ENCODE measurements at places on chromosomes 2 and 18.
A peak's percentile ranks its signal among the peaks of the same experiment; 100 is the strongest.

DNA sequence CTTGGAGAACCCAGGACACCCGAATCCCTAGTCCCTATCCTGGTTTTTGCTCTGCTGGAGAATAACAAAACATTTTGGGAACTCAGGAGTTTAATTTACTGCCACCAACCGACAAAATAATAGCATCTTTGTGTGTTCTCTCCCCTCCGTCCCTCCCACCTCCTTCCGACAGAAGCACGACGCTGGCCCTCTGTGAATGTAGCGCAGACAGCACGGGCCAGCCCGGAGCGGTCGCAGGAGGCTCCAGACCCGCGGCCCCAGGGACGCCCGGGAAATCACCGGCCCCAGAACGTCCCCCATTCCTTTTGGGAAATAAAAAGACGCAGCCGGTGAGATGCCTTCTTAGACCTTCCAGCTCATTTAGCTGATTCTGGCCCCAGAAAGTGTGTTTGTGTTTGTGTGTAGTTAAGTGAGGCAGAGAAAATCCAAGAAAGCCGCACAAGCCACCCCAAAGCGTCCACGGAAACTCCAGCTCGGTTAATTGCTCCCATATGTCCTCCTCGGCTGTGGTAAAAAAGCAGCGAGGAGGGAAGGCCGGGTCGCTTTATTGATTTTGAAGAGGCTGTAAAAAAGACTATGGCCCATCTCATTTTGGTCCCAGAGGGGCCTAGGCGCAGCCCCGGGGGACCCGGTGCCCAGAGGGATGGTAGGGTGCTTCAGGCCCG is 577 bp upstream of the TANC1 start:
- no peak for ATAC-seq

DNA sequence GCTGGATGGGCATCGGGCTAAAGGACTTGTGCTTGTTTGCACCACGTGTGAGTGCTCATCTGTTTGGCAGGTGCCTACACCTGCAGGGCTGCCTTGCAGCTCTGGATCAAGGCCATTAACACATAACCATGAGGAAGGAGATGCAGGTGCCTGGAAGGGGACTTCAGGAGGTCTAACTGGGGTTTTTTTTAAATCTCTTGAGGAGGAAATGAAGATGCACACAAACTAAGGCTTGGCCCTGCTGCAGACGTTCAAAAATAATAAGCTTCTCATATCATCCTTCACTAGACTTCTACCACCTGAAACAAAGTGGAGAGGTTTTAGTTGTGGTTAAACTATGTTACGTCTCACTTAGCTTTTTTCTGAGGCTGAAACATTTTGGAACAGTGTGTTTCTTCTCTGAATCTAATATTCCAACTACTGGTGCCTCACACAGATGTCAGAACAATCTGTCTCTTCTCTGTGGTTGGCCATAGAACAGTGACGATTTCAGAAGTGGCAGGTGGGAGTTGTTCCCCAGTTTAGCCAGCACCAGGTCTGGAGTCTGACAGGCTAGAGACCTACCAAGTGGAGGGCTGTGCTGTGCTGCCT is 36.5 kb downstream of the BCL2L11 start:
- ATAC-seq = peak; percentile 88

DNA sequence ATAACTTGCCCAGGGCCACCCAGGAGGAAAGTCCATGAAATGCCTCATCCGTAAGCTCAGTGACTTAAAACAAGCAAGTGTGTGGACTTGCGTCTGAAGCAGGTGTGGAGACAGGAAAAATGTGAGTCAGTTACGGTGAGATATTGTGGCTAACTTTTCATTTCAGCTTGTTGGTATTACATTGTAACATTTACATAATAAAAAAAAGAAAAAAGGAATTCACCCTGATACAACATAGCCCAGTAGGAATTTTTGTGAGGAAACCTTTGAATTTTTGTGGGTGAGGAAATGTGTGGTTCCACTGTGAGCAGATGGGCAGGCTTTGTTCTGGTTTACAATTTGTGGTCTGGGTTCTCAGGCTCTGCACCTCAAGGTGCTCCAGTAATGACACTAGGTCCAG is 33.7 kb upstream of the LYPD6B start:
- no peak for ATAC-seq

DNA sequence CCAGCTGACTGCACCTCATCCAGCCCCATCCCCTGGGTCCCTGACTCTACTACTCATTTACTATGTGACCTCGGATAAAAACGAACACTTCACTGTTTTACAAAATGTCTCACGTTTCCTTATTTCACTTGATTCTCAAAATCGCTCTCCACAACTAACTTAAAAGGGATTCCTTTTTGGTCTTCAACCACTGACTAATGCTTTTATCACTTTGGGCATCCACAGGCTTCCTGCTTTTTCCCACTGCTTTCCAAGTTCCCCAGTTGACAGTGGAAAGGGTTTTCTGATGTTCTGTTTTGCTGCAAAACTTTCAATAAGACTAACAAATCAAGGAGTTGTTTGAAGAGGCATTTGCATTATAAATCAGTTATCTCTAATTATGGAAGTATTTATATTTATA is 24.1 kb downstream of the EIF2AK3 start:
- no peak for ATAC-seq

DNA sequence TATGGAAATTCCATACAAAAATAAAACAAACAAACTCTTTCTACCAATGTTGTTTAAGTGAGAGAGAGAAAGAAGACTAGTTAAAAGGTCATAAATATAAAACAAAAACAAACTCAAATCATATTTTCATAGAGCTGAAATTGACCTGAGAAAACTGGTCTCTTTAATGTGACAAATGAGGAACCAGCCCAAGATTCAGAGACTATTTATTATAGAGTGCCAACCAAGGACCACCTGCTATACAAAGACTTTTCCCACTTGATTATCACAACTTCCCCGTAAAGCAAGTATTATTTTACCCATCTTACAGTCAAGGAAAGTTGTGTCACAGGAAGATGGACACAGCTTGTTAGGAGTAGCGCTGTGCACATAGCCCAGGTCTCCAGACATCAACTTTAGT is 13.3 kb downstream of the ANKRD44 start:
- ATAC-seq = peak; percentile 59

DNA sequence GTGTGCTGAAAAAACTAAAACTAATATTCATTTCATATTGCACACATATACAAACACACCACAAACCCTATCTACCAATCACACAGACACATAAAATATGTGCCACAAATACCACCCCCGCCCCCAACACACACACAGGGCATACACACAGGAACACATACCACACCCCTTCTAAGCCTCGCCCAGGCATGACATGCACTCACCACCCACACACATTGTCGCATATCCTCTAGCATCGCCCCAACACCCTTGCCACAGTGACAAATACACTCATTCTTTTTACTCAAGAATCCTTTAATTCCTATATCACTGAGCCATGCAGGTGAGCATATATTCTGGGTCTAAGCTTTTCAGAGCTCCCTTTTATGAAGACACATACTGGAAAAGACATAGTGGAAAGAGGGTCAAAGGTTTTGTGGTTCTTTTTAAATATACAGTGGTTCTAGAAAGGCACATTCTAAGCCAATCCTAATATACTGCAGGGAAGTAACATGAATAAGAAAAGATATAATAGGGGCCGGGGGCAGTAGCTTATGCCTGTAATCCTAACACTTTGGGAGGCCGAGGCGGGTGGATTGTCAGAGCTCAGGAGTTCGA is 24.5 kb upstream of the LCLAT1 start:
- ATAC-seq = peak; percentile 98

- peak; percentile 81 for ATAC-seq
Observed at GRCh38 chr2:102664471-102664909, 45.1 kb downstream of the SLC9A2 start.

GRCh38 chr2:137221797-137222492 is 456.6 kb downstream of the THSD7B start:
- ATAC-seq = no peak

DNA sequence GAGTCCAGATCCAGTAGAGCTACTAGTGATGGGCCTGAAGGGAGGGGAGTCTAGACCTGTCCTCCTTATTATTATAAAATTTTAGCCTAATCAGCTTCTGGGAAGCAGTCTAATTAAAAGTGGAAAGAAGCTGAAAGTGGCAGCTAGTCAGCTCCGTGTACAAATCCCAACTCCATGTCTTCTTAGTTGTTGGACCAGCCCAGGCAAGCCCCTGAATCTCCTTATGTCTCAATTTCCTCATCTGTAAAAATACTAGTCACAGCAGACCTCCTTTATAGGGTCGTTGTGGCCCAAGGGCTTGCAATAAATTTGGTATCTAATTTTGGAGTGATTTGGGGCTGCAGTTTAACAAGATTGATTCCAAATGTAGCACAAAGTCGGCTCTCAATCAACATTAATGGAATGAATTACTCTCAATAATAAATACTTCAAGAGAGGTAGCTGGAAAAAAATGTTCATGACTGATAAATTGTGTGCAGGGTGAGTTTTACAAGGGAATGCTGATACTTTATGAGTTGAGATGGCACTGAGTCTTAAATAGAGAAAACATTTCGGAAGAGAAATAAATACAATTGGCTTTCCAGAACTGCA is 118.3 kb upstream of the NDUFV2 start:
- no peak for ATAC-seq

- no peak for ATAC-seq
Observed at GRCh38 chr2:192655916-192656315, 461.2 kb upstream of the TMEFF2 start.

DNA sequence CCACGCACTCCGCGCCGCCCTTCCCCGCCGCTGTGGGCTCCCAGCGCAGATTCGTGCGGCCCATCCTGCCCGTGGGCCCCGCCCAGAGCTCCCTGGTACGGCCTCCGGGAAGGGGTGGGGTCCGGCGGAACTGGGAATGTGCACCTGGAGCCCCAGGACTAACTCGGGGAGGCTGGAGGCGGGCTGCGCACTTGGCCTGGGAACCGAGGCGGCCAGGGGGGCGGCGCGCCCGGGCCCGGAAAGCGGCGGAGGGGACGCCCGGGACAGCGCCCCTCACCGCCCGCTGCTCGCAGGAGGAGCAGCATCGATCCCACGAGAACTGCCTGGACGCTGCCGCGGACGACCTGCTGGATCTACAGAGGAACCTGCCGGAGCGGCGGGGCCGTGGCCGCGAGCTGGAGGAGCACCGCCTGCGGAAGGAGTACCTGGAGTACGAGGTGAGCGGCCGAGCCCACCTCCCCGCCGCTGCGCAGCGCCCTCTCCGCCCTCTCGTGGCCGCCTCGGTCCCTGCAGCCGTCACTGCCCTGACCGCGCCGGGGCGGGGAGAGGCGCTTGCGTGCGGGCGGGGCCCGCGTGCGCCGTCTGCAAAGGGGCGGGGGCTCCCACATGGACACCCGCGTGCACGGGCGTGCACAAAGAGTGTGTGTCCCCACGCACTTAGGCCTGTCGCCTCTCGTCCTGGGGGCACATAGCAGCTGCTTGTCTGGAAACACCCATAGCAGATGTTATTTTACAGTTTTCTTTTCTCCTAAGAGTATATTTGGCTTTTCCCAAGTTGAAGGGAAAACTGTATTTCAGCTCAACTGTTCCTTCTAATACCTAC is 25.2 kb downstream of the PSD4 start:
- peak; percentile 92 for ATAC-seq

DNA sequence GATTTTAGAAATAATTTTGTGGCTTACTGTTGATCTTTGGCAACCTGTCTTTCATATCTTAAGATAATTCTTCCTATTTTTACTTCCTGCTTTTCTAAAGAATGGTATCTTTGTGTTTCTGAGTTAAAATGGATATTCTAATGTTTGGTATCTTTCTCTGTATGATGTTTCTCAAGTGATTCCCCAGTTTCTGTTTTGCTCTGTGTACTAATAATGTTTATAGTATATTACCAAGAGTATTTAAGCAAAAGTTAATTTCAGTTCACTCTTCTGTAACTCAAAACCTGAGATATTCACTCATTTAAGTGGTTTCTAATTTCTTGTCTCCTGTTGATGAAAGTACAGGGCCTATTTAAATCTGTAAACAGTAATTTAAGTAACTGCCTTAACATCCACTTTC is 58.3 kb downstream of the CCDC150 start:
- ATAC-seq = no peak

- no peak for ATAC-seq
Observed at GRCh38 chr2:92072461-92073035, 2798.7 kb upstream of the TEKT4 start.

DNA sequence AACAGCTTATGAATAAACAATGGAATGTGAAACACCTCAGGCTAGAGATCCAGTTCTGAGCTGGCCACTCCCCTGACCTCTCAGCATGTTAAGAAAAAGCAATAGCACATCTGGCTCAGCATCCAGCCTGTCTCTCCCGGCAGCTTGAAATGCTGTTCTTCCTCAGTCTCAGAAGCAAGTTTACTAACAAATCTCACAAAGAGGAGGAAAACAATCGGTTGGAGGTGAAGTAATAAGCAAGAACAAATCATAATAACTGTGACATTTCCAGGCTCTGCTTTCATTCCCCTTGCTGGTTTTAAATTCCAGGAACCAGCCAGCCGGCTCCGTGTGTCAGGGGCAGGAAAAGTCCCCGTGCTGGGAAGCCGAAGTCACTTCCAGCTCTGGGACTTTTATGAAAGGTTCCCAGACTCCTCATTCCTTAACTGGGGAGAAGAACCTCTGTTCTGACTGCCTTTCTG is 133.9 kb upstream of the ARL4C start:
- no peak for ATAC-seq

DNA sequence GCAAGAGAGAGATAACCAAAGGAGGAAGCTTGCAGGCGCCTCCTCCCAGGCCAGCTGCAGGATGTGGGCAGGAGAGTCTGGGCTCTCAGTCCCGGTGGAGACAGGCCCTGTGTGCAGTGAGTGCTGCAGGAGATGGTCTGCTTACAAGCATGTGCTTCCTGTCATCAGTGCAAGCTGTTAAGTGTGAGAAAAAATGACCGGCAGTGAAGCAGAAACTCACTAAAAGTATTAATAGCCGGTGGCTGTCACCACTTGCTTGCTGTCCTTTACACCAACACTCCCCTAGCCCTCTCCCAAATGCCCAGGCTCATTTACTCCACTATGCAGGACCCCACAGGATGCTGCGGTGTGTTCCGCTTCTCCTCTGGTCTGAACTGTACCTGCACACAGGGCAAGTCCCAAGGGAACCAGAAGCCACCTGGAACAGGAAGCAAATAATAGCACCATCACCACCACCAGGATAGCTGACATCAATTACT is 435.6 kb upstream of the HS6ST1 start:
- peak; percentile 93 for ATAC-seq

GRCh38 chr2:189521699-189522434 is 58.7 kb downstream of the SLC40A1 start:
- no peak for ATAC-seq

GRCh38 chr18:53234610-53235009 is 894.6 kb downstream of the DCC start:
- ATAC-seq = no peak

- no peak for ATAC-seq
Observed at GRCh38 chr2:32227492-32227891, 37.2 kb downstream of the NLRC4 start.

- ATAC-seq = no peak
Observed at GRCh38 chr2:42935692-42936671, 143.6 kb upstream of the HAAO start.

GRCh38 chr2:181411105-181411849 is 45.9 kb upstream of the ITGA4 start:
- ATAC-seq = peak; percentile 98

Data from stimulated activated memory B cell treated with anti-CD40 and anti-IgM and Interleukin-4, amounts not matched to agents 10 μg/mL and 1 μg/mL and 100 μg/mL, for 72 hours (primary cell).